ENCODE measurements at places on chromosomes 16 and 17.

DNA sequence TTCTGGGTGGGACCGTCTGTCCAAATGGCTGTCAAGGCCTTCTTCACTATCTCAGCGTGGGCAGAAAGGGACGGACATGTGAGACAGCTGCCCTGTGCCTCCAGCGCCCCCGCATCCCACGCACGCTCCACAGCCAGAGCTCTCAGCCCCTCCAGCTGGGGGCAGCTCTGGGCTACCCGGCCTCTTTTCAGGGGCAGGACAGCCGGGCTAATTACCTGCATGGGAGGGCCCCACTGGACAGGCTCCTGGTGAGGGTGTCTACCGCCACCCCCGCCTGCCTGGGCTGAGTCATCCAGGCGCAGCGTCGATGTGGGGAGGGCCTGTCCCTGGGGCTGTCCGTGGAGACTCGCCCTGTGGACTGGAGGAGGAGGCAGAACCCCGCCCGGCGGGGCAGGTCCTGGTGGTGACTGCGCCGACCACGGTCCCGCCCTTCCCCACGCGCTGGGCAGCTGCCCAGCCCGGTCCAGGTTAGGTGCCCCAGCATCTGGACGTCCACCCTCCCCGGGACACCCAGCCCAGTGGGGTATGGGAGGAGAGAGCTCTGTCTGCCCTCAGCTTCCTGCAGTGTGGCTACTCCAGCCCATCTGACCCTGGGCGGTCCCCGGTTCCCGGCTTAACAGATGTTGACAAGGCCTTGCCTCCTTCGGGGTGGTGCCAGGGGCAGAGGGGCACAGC, 5.9 kb upstream of the METRNL start:
- no peak for DNase-seq

GRCh38 chr17:10305398-10305797, 67.4 kb downstream of the MYH13 start:
- DNase-seq, result no peak

DNA sequence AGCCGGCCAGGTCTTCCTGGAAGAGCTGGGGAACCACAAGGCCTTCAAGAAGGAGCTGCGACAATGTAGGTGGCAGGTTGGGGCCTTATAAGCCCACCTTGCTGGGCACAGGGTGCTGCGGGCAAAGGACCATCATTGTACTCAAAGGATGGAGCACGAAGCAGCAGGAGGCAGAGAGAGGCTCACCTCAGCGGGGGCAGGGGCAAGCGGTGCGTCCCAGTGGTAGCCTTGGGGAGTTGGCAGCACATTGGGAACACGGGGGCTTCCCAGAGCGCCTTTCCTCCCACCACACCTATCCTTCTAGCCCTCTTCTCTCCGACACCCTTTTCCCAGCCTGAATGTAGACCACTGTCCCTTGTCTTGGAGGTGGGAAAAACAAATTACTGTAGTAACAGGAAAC, 2.1 kb downstream of the CNP start:
- no peak for DNase-seq

- peak; percentile 60 for DNase-seq
Measured at GRCh38 chr17:32124985-32125847, 17.1 kb upstream of the RHOT1 start.

DNA sequence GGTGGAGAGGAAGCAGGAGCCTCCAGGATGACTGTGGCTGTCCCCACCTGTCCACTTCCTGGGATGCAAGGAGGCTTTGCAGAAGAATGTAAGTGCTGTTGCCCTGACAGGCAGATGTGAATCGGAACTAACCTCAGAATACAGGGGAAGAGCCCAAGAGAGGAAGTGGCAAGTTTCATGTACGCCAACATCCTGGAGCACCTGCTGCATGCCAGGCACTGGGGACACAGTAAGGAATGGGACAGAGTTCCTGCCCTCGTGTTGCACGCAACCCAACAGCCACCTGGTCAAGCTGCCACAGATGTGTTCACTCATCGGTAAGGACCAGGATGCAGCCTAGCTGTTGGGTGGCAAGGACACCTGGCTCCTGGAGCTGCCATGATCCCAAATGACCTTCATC, 98.6 kb upstream of the RPL38 start:
- no peak for DNase-seq

DNA sequence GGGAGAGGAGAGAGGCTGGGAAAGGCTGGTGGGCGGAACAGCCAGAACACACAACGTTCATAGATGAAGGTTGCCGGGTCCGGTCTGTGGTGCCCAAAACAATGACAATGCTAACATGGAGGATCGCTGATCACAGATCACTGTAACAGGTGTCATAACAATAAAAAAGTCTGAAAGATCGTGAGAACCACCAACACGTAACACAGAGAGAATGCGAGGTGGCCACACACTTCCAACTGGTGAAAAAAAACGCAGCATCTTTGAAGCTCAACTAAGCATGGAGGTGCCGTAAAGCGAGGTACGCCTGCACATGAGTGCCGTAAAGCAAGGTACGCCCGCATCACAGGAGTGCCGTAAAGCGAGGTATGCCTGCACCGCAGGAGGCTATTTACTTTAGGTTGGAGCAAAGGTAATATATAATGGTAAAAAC, 42.3 kb downstream of the ABR start:
- DNase-seq, result no peak

DNA sequence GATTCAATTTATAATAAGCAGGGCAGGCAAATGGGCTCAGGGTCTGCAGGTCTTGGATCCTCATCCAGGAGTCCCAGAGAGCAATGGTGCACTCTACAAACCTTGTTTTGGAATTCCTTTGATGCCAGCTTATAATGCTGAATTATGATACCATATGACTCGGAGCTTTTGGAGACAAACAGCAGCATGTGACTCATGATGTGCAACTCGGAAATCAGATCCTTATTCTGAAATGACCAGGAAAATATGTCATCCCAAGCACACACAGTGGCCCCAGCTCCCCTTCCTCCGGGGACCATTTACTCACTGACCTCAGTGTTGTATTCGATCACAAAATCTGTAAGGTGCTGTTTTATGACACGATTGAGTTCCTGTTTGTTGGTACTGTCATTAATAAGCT, 20.2 kb upstream of the UMOD start:
- no peak for DNase-seq

- DNase-seq, result no peak
Measured at GRCh38 chr16:1089822-1090619, 6.0 kb downstream of the C1QTNF8 start.

Data from SK-N-SH (cell line).